ENCODE measurements at places on chromosomes 13 and 19. TPM values are rescaled to one million over a fixed set of nuclear protein-coding genes. Genes with fewer than 3 reads are reported as not detected.
A peak's percentile ranks its signal among the peaks of the same experiment; 100 is the strongest.

DNA sequence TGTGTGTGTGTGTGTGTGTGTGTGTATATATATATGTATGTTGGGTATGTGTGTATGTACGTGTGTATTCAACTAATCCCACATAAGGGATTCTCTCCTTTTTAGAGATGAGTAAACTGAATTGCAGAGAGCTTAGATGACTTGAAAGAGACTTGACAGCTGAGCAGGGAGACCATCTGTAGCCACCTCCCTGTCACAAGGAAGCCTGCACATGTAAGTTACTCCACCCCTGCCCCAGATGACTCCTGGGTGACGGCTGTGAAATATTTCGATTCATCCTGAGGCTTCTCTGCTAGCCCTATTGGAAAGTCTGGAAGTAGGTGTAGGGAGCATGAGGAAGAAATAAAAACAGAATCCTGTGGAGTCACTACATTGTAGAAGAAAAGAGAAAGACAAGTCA is 480.4 kb downstream of the FOXO1 start:
- H3K27ac ChIP-seq: no peak overlapping the region
- H3K27me3 ChIP-seq: no peaks in the 10 kb centered on the region
- peaks cover 20% of the 10 kb centered on the region for H3K4me1 ChIP-seq
- no peak for DNase-seq

GRCh38 chr13:40599747-40600146 is 66.7 kb downstream of the FOXO1 start:
- H3K27ac ChIP-seq: no peak overlapping the region
- peaks cover 35% of the 10 kb centered on the region for H3K4me1 ChIP-seq
- no peak for DNase-seq
- H3K4me3 ChIP-seq: no peak overlapping the region

DNA sequence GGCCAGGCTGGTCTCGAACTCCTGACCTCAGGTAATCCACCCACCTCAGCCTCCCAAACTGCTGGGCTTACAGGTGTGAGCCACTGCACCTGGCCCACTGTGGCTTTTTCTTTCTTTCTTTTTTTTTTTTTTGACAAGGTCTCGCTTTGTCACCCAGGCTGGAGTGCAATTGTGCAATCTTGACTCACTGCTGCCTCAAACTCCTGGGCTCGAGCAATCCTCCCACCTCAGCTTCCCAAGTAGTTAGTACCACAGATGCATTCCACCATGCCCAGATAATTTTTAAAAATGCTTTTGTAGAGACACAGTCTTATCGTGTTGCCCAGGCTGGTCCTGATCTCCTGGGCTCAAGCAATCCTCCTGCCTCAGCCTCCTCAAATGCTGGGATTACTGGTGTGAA is 12.1 kb upstream of the FCGBP start:
- no peaks in the 10 kb centered on the region for H3K27me3 ChIP-seq
- no peaks in the 10 kb centered on the region for H3K36me3 ChIP-seq
- no peak overlapping the region for H3K4me3 ChIP-seq

GRCh38 chr19:45117671-45118070 is 24.7 kb downstream of the PPP1R37 start:
- peaks cover 33% of the 10 kb centered on the region for H3K4me1 ChIP-seq
- DNase-seq: no peak
- no peak overlapping the region for H3K4me3 ChIP-seq
- H3K27ac ChIP-seq: peak overlapping the region; percentile 67
- no peaks in the 10 kb centered on the region for H3K36me3 ChIP-seq
- no peaks in the 10 kb centered on the region for H3K27me3 ChIP-seq

DNA sequence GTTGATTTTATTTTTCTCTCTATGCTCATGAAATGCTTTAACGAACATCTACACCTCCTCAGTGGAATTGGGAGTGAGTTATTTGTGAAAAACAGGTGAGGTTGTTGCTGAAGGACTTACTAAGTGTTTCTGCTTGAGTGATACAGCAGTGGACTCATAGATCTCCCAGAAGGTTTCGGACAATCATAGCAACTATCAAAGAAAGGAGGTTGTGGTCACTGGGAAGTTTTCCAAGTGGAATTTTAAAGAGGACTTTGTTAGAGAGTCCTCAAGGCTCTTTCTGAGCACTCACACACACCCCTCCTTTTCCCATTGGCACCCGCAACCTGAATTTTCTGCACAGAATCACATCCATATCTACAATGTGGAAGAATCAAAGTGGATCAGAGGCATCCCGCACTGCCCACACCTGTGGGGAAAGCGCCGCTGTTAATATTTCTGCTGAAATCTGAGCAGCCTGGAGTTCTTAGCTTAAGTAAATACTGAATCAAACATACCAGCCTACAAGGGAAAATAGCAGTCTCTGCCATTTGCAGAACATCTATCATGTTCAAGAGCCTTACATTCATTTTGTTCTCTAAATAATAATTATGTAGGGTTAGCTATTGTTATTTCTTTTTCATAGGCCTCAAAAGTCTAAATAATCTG is 719.4 kb downstream of the DIAPH3 start:
- no peak for DNase-seq
- H3K4me1 ChIP-seq: peaks cover 7% of the 10 kb centered on the region
- H3K27me3 ChIP-seq: no peaks in the 10 kb centered on the region
- H3K27ac ChIP-seq: no peak overlapping the region
- H3K36me3 ChIP-seq: no peaks in the 10 kb centered on the region
- H3K4me3 ChIP-seq: no peak overlapping the region

DNA sequence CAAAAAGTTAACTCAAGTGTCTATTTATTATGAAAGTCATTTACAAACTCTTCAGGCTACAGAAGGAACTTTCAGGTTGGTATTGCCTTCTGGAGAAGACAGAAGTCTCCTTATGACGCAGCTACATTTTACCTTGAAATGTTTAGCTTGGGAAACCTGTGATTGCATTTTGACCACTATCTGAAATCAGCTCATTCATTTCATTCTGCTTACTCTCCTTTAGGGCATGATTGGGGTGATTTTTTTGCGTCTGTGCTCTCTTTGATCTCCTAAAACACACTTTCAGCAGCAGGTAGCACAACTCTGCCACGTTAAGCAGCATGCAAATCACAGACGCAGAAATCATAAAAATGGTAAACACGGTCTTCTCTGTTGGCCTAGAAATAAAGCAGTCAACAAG is 9.6 kb downstream of the GJB6 start:
- H3K4me3 ChIP-seq: no peak overlapping the region
- no peaks in the 10 kb centered on the region for H3K4me1 ChIP-seq
- H3K27me3 ChIP-seq: peaks cover 15% of the 10 kb centered on the region

DNA sequence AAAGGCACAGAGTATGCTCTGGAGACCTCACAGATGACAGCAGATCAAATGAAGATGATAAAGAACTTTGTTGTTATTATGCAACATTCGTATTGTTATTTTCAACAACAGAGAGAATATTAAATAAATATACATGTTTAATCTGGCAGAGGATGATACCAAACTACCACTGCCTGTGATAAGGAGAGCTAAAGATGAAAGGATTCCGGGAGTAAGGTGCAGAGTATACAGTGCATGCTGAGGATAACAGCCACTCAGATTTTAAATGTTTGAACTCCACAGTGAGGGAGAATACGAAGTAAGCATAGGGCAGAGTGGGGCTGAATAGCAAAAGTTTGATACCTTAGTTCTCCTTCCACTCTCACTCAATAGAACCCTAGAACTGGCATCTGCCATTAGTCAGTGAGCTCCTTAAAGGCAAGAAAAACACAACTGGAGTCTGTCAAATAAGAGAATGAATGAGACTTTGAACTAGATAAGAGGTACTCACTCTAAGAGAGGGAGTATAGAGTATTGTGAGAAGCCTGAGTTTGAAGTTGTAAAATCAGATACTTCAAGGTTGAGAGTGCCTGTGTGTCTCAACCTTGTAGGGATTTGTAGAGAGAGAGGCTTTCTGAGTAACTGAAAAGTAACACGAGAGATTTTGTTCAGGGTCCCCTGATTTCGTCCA is 78.5 kb downstream of the STARD13 start:
- H3K36me3 ChIP-seq: no peaks in the 10 kb centered on the region
- no peak overlapping the region for H3K4me3 ChIP-seq
- no peak for DNase-seq
- H3K4me1 ChIP-seq: peaks cover 46% of the 10 kb centered on the region
- H3K27ac ChIP-seq: peak overlapping the region; percentile 73
- no peaks in the 10 kb centered on the region for H3K27me3 ChIP-seq

DNA sequence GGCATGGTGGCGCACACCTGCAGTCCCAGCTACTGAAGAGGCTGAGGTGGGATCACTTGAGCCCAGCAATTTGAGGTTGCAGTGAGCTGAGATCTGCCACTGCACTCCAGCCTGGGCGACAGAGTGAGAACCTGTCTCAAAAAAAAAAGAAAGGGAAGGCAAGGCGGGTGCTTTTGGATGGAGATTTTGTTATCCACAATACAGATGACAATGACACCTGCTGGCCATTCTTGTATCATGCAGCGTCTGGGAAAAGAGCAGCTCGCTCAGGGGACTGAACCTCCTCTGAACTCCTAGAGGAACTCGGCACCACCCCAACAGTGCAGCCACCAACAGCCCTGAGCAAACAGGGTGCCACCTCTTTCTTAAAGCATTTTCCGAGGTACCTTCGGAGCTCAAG is 22.8 kb downstream of the HAUS8 start:
- no peak for DNase-seq
- H3K27me3 ChIP-seq: no peaks in the 10 kb centered on the region
- peaks cover 15% of the 10 kb centered on the region for H3K36me3 ChIP-seq
- no peak overlapping the region for H3K4me3 ChIP-seq
- peaks cover 3% of the 10 kb centered on the region for H3K4me1 ChIP-seq

GRCh38 chr13:23516190-23516589 is 54.0 kb upstream of the TNFRSF19 start:
- H3K4me1 ChIP-seq: peaks cover 45% of the 10 kb centered on the region
- H3K4me3 ChIP-seq: peak overlapping the region; percentile 4
- no peak for DNase-seq
- H3K36me3 ChIP-seq: no peaks in the 10 kb centered on the region
- H3K27ac ChIP-seq: no peak overlapping the region

- H3K27ac ChIP-seq: no peak overlapping the region
- H3K4me3 ChIP-seq: no peak overlapping the region
- H3K4me1 ChIP-seq: peaks cover 16% of the 10 kb centered on the region
- no peaks in the 10 kb centered on the region for H3K27me3 ChIP-seq
Observed at GRCh38 chr13:45238945-45239795, 38.3 kb upstream of the KCTD4 start.

FCGBP gene
- 10.0 TPM for total RNA-seq

CDC16 gene
- total RNA-seq: 81.7 TPM

GNG8 gene
- 2.4 TPM for total RNA-seq

PSG11 gene
- not detected for total RNA-seq

PSG1 gene
- total RNA-seq: not detected
